Dermis lymphatic vessel endothelial cell (primary cell): ENCODE measurements at places on chromosomes 3 and 15. TPM values are rescaled to one million over a fixed set of nuclear protein-coding genes. Genes with fewer than 3 reads are reported as not detected.

Gene THAP10
- total RNA-seq, result 1.0 and 1.3 TPM in 2 replicates

Gene GOLGA6A
- not detected in 2 replicates for total RNA-seq

Gene OR5K2
- not detected in 2 replicates for total RNA-seq

Gene RASGRP1
- total RNA-seq, result 0.11 and 0.17 TPM in 2 replicates

Gene IL17RD
- total RNA-seq, result 0.22 and 1.0 TPM in 2 replicates

Gene SLC9C1
- total RNA-seq, result 0.11 and 0.17 TPM in 2 replicates

Gene CIDEC
- not detected in 2 replicates for total RNA-seq

Gene AMT
- total RNA-seq, result 0.09 and 0.43 TPM in 2 replicates

Gene CFAP100
- total RNA-seq, result not detected in 2 replicates

Gene SENP8
- total RNA-seq, result 1.2 and 1.6 TPM in 2 replicates

Gene PPP1R14D
- total RNA-seq, result not detected in 2 replicates

Gene ELL3
- 1.5 TPM in 2 replicates for total RNA-seq

Gene LSAMP
- total RNA-seq, result under 0.01 TPM in 1 of 2 replicates, not detected in the other

Gene UPK1B
- not detected in 2 replicates for total RNA-seq

Gene SNRK
- total RNA-seq, result 158 and 166 TPM in 2 replicates

Gene ZNF660
- total RNA-seq, result under 0.01 and 0.26 TPM in 2 replicates

Gene NEO1
- total RNA-seq, result 1.0 and 67.6 TPM in 2 replicates

Gene TRIM59
- 15.9 and 19.0 TPM in 2 replicates for total RNA-seq

Gene GHSR
- not detected in 2 replicates for total RNA-seq

Gene C3orf22
- total RNA-seq, result not detected in 2 replicates

Gene HHATL
- not detected in 2 replicates for total RNA-seq

Gene HRG
- total RNA-seq, result not detected in 2 replicates
